ENCODE measurements at places on chromosomes 1 and 21. TPM values are rescaled to one million over a fixed set of nuclear protein-coding genes. Genes with fewer than 3 reads are reported as not detected.

Gene FOXO6
- total RNA-seq: not detected

Gene PTPN14
- 23.8 TPM for total RNA-seq

Gene ANKRD35
- 2.9 TPM for total RNA-seq

Gene LMX1A
- not detected for total RNA-seq

Gene ACOT11
- total RNA-seq: 4.0 TPM

Gene SLFNL1
- 0.60 TPM for total RNA-seq
